Type B pancreatic cell (in vitro differentiated cells): ENCODE measurements at places on chromosomes 7 and 10. TPM values are rescaled to one million over a fixed set of nuclear protein-coding genes. Genes with fewer than 3 reads are reported as not detected.

The RBP4 gene
- total RNA-seq, result 30.3 and 54.3 TPM in 2 replicates

The CLEC5A gene
- total RNA-seq, result not detected in 2 replicates

The TMEM176A gene
- total RNA-seq, result 90.1 and 106 TPM in 2 replicates

The SFTPA1 gene
- 0.22 and 5.9 TPM in 2 replicates for total RNA-seq

The UROS gene
- 42.0 and 52.5 TPM in 2 replicates for total RNA-seq

The ANKIB1 gene
- 58.7 and 65.0 TPM in 2 replicates for total RNA-seq

The CTNNA3 gene
- total RNA-seq, result 2.6 and 2.9 TPM in 2 replicates

The GBX1 gene
- total RNA-seq, result 0.26 and 0.41 TPM in 2 replicates

The TFEC gene
- 0.12 and 0.62 TPM in 2 replicates for total RNA-seq

The PVRIG gene
- not detected in 2 replicates for total RNA-seq

The NEUROG3 gene
- 0.51 and 0.93 TPM in 2 replicates for total RNA-seq

The CTAGE4 gene
- 2.5 and 4.7 TPM in 2 replicates for total RNA-seq

The CLRN3 gene
- 2.2 and 6.6 TPM in 2 replicates for total RNA-seq

The BUB3 gene
- 74.2 and 124 TPM in 2 replicates for total RNA-seq

The SIRT1 gene
- 22.2 and 30.4 TPM in 2 replicates for total RNA-seq

The CYP26C1 gene
- not detected in 2 replicates for total RNA-seq

The PRKG1 gene
- total RNA-seq, result 7.4 and 12.3 TPM in 2 replicates

The LRRD1 gene
- total RNA-seq, result 0.19 TPM in 1 of 2 replicates, not detected in the other

The SPOCK2 gene
- 13.8 TPM in 2 replicates for total RNA-seq

The AKR1E2 gene
- 4.7 and 6.6 TPM in 2 replicates for total RNA-seq

The WEE2 gene
- total RNA-seq, result not detected in 2 replicates

The GNAT3 gene
- total RNA-seq, result 0.70 and 0.81 TPM in 2 replicates

The CRHR2 gene
- total RNA-seq, result 0.21 and 0.27 TPM in 2 replicates

The PILRB gene
- total RNA-seq, result 45.2 and 51.5 TPM in 2 replicates

The UCN3 gene
- 1.2 and 3.4 TPM in 2 replicates for total RNA-seq

The SNX8 gene
- total RNA-seq, result 29.1 and 40.6 TPM in 2 replicates

The ELFN1 gene
- 5.7 and 5.8 TPM in 2 replicates for total RNA-seq

The PLPP4 gene
- total RNA-seq, result 1.3 and 4.4 TPM in 2 replicates

The TAS2R5 gene
- 2.5 and 3.3 TPM in 2 replicates for total RNA-seq
